Stimulated activated CD8-positive, alpha-beta memory T cell treated with anti-CD3 and anti-CD28 coated beads, Interleukin-4, amount 100 ng/mL, for 1 hour (primary cell): ENCODE measurements at places on chromosomes 5 and 9.

DNA sequence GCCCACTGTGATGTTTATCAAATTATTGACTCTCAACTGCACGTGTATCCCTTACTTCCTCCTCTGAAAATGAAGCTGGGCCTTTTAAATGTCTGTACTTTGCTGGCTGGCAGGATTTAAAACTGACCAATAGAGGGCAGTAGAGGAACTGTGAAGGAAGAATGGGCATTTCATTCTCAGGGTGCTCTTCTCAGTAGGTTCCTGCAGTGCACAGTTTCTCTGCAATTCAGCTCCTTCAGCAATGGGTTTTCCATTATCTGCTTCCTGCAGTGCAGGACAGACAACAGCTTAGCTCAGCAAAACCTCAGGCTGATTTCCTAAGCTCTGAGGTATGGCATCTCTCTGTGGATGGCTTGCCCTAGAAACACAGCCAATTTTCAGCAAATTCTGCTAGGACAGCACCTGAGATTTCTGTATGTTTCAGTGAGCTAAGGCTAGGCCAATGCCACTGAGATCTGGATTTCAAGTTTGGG, 298.4 kb upstream of the PRDM9 start:
- DNase-seq, result no peak

DNA sequence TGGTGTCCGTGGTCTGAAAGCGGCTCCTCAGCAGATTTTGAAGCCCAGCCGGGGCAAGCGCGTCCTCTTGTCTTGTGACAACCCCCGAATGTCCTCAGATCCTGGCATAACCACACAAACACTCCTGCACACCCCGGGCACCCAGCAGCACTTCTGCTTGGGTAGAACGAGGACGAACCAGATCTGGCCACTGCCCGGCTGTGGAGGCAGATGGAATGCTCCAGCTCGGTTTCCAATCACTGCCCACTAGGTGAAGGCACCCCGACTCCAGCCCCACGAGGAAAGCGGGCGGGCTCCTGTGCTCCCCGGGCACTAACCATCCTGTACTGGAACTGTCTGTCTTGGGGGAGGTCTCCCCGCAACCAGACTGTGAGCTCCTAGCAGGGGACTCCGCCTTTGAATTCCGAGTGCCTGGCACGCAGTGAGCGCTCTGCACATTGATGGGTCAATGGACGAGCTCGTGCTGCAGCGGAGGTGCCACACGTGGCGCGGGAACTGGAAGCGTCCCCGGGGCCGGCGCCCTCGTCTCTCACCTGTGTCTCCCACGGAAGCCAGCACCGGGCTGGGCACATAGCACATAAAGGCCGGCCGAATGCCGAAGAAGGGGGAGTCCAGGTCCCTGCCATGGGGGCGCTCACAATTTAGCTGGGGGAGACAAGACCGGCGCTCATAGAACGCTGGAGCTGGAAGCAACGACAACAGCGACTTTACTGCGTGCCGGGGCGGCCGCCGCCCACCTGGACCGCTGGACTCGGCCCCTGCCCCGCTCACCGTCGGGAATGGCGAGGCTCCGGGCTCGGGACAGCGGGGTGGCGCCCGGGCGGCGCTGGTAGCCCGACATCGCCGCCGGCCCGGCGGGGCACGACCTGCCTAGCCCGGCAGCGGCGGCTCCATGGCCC, 608 bp downstream of the ENTR1 start:
- DNase-seq, result no peak

- DNase-seq, result no peak
Measured at GRCh38 chr5:158419186-158419585, 560.2 kb upstream of the CLINT1 start.

DNA sequence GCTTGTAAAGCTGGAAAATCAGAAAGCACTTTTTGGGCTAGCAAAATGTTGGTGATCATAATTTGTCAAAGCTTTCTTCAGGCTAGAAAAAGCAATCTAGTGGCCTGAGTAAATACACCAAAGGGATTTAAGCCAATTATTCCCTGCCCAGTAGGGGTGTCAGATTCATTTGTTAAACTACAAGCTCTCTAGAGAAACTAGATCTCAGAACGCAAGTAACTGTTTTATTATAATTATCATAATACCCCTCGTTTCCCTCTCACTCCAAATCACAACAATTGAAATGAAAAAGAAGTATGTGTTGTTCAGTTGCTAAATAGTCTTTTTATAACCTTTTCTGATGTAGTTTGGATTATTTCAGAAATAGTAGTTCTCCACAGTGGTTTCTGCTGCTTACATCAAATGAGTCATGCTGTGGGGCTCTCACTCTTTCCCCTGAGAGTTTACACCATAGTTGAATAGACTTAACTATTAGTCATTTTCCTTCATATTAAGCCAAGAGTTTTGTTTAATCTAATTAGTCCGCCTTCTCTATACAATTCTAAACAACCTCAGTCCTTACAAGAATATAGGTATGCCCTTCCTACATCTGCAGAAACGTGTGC, 918.6 kb upstream of the DMAC1 start:
- no peak for DNase-seq

DNA sequence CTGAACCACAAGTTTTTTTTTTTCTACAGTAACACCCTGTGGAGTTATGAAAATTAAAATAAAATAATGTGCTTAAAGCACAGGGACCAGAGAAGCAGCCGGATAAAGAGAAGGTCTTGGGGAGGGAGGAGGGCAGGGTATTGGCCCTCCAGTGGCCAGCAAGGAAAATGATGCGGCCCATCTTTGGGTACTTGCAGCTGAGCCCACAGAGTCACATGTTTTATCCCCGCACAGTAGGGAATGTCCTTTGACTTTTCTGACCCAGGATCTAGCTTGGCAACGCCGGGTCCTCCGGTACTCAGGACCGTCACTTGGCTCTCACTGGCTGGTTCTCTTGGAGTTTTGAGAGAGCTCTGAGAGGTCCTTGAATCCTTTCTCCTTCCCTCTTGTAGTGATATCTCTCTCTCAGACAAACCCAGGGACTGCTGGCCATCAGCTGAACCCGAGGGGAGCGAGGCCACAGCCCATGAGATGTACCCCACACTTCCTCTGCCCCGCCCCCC, 35.3 kb upstream of the HSPA9 start:
- no peak for DNase-seq

- no peak for DNase-seq
Measured at GRCh38 chr5:119405419-119405818, 46.9 kb upstream of the HSD17B4 start.

DNA sequence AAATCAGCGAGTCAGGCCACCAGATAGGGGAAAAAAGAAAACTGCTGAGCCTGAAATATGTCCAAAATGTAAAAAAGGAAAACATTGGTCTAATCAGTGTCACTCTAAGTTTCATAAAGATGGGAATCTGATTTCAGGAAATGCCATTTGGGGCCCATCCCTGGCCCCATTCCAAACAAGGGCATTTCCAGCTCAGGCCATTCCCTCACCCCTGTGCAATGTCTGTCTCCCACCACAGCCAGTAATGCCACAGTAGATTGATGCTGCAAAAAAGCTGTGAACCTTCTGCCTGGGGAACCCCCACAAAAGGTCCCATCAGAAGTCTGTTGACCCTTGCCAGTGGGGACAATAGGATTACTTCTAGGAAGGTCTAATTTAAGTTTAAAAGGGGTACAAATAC, 199.6 kb downstream of the YTHDC2 start:
- no peak for DNase-seq

DNA sequence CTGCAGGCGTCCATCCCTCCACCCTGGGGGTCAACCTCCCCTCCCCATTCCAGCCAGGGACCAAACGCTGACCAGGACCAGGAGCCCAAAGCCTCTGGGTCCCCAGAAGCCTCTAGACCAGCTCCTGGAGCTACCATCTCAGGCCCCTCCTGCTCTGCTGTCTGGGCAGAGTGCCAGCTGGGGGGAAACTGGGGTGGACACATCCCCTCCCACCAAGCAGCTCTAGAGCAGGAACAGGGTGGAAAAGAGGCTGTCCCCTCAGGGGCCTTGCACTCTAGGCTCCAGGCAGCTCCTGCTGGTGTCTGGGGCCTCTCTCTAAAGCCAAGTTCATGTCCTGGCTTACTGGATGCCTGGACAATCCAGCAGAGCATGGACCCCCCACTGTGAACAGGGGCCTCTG, 4.4 kb downstream of the SSNA1 start:
- DNase-seq, result no peak

- DNase-seq, result no peak
Measured at GRCh38 chr9:99488131-99489059, 266.3 kb downstream of the SEC61B start.

- DNase-seq, result no peak
Measured at GRCh38 chr5:139133282-139133681, 64.9 kb downstream of the SIL1 start.

DNA sequence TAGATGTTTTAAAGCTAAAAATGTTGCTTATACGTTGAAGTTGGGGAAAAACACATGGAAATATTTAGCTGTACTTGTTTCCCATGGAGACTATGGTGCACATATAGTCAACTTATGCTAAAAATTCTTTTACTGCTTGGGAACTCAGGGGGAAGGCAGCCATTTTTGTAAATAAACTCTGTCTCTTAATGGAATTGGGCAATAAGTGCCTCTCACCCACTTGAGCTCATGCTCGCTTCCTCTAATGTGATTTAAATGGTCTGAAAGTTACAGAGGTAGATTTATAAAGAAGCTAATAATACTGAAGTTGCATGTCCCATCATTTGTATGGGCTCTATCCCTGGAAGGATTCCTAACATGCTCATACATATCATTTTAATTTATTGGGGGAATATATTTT, 523.8 kb downstream of the RASEF start:
- DNase-seq, result no peak

- DNase-seq, result no peak
Measured at GRCh38 chr9:19728101-19728500, 60.7 kb downstream of the SLC24A2 start.
